NCI-H526 (cell line): ENCODE measurements at places on chromosomes 11 and 22.

- DNase-seq, result no peak
These were observed 76.4 kb downstream of the YAP1 start for GRCh38 chr11:102186551-102187191.

- DNase-seq, result no peak
These were observed 7.6 kb upstream of the JHY start for GRCh38 chr11:122874991-122875390.

- no peak for DNase-seq
These were observed 1.3 kb upstream of the WNT7B start for GRCh38 chr22:45978275-45978713.

GRCh38 chr22:20750461-20751184 is 23.3 kb upstream of the SERPIND1 start:
- no peak for DNase-seq
